ENCODE measurements at places on chromosomes 12 and 14.

DNA sequence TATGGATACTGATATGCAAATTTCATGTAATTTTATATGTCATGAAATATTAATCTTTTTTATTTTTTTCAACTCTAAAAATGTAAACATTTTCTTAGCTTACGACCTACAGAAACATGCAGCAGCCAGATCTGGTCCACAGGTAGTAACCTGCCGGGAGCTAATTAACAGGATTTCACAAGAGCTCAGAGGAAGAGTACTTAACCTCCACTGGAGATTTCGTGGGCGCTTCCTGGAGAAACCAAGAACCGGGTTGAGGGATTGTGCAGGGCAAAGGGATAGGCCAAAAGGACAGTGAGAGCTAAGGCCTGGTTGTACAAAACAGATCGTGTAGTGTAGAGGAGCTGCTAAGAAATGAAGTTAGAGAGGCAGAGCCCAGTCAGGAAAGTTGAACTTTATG is 315.7 kb downstream of the PAWR start:
- no peak for DNase-seq

DNA sequence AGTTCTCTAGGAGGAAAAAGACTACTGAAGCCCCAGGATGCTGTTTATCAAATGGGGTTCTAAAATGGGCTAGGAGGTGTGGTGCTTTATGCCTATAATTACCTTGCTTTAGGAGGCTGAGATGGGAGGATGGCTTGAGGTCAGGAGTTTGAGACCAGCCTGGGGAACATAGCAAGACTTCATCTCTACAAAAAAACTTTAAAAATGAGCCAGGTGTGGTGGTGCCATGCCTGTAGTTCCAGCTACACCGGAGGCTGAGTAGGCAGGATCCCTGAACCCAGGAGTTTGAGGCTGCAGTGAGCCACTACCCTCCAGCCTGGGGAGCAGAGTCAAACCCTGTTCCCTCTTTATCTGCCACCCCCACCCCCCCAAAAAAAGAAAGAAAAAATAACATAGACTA is 23.3 kb upstream of the SLC2A3 start:
- no peak for DNase-seq

DNA sequence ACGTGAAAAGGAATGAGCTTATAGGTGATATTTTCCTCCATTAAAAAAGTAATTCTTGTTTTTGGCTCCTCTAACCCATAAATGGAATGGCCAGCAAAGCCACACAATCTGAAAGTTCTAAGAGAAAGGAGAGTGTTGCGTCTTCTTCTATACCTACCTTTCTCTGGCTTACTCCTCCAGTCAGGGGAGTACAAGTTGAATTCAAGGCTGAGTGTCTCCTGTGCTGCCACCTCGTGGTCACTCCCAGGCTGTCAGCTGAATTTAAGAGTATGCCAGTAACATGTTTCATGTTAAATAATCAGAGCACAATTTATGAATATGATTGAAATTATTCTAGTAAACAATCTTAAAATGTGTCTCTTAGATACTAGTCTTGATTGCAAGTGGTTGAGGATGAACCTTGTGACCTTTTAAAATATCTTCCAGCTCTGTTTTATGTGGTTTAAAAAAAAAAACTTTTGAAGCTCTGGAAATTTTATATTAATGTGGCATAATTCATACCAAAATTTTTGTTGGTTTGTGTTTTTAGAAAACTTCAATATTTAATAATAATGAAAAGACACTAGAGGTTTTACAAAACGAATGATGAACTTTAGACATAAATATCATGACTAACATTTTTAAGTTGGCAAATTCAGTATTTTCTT is 31.7 kb downstream of the PTHLH start:
- DNase-seq: peak; percentile 42

GRCh38 chr12:39875721-39876120 is 230.2 kb downstream of the SLC2A13 start:
- DNase-seq: no peak

GRCh38 chr14:57485635-57486034 is 8.0 kb downstream of the CCDC198 start:
- DNase-seq: no peak

GRCh38 chr12:17595111-17595510 is 494.9 kb downstream of the RERGL start:
- DNase-seq: no peak

- no peak for DNase-seq
These were observed 75.9 kb downstream of the AKAP6 start for GRCh38 chr14:32404784-32405573.

DNA sequence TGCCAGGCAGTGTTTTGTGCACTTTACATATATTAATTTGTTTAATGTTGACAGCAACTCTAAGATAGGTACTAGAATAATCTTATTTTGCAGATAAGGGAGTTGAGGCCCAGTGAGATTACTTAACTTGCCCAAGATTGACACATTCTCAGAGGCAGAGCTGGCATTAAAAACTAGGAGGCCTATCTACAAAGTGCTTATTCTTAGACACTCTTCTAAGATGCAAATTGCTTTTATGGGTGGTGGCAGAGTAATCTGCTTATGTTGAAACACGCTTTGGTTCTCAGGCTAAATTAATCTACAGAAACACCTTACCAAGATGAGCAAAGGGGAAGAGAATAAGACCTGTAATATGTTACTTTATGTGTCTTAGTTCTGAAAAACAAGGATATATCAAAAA is 7.2 kb downstream of the MGP start:
- no peak for DNase-seq

DNA sequence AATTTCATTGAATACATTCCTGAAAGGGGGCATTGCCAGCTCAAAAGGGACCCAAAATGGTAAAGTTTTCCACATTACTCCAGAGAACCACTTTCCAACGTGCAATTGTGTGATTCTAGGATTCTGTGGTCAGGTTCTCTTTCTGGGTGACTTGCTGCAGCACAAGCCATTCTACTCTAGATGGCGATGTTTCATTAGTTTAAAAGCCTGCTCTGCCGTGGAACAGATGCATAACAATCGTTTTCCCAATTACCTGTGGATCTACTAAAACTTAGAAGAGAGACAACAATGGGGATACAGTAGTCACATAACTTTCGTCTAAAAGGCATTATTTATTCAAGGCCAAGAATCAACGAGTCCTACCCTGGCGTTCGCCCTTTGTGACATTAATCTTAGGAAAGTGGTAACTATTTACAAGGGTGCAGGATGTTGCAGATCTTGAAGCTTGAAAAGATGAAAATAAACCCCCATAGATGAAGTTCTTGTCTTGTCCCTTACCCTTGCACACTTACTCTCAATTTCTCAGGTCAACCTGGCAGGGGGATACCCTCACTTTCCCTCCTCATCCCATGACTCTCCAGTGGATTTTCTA is 400.9 kb downstream of the SNAPC1 start:
- no peak for DNase-seq

- DNase-seq: no peak
These were observed 490.7 kb downstream of the EGLN3 start for GRCh38 chr14:33460164-33460563.

GRCh38 chr14:72753879-72754400 is 140.0 kb downstream of the DPF3 start:
- DNase-seq: no peak

GRCh38 chr12:91126516-91126915 is 15.2 kb upstream of the LUM start:
- no peak for DNase-seq

DNA sequence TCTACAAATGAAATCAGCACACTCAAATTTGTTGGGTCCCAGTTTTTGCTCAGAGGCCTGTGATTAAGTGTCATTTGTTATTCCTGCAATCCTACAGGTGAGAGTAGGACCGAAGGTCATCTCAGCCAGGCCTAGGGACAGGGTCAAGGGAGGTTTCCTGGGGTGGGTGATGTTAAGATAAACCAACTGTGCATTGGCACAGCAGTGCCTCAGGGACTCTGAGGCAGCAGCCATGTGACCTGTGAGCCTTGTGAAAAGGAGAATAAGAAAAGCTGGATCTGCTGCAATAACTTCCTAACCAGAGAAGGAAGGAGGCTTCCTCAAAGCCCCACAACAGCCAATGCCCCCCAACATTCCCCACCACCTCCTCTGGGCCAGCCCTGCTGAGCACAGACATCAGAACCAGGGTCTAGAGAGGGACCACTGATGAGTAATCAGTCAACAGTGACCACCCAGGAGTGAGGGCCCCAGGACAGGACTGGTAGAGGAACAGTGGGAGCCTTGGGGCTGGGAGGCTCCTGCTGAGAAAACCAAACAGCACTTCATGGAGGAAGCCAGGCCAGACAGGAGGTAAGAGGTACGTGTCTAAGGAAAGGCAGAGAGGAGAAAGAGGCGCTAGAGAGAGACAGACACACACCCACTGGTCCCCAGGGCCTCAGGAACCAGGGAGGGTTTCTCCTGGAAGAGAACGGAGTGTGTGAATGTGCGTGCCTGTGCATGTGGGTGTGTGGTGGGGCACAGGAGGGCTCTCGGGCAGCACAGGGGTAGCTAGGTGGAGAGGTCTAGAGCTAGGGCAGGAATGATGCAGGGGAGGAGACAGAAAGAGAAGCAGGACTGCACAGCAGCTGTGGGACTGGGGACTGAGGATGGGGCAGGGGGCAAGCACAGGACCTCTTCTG is 82.4 kb downstream of the ITPK1 start:
- DNase-seq: no peak

DNA sequence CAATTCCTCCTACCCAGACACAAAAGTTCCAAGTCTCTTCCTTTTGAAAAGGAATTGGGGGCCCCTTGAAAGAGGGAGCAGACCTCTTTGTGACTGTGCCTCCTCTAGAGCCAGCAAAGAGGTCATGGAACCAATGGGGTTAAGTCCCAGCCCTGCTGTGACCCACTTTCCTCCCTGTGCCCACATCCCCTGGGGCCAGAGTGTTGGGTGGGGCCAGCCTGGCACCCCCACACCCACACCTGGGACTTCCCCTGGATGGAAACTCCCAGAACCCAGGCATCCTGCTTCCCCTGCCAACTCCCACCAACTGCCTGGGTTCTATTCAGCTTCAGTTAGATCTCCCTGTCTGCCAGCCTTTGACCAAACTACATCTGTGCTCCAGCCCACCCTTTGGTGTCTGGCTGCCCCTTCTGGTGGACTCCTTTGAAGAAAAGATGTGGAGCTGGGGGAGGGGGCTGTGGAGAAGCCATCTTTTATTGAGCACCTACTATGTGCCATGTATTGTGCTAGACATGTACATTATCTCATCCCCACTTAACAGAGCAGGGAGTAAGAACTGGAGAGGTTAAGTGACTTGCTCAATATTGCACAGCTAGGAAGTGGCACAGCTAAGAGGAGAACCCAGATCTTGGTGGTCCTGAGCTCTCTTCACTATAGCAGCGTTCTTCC is 4.6 kb upstream of the RARG start:
- DNase-seq: peak; percentile 57

DNA sequence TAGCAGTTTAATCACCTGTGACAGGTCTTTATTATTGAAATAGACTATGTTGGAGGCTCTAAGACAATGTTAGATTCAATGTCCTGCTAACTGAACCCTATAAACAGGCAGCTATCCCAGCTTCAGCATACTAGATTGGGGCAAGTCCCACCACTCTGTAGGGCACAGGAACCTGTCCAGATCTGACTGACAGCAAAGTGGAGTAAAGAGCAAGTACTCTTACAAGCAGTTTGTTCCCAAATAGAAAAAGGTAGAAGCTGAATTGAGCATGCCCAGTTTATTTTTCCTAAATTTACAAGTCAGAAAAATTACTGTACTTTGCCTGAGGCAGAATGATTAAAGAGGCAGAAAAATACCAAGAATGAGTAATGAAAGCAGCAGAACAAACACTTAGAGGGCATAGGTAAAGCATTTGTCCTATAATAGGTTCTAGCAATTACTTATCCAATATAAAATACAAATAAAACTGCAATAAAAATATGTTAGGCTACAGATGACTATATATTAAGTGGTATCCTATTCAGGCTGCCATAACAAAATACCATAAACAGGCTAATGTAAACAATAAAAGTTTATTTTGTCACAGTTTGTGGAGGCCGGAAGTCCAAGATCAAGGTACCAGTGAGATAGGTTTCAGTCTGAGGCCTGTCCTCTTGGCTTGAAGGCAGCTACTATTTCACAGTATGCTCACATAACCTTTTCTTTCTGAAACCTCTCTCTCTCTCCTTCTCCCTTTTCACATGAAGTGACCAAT is 868.2 kb downstream of the C12orf50 start:
- DNase-seq: no peak

DNA sequence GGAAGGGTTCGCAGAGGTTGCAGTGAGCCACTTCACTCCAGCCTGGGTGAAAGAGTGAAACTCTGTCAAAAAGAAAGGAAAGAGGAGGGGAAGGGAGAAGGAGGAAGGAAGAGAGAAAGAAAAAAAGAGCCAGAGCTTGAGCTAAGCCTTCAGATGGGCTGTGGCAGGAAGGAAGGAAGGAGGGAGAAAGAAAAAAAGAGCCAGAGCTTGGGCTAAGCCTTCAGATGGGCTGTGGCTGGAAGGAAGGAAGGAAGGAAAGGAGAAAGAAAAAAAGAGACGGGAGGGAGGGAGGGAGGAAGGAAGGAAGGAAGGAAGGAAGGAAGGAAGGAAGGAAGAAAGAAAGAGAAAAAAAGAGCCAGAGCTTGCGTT is 13.6 kb upstream of the ANKRD9 start:
- DNase-seq: no peak

GRCh38 chr14:99768381-99768780 is 24.8 kb upstream of the EML1 start:
- DNase-seq: no peak

GRCh38 chr12:89211456-89211855 is 140.8 kb downstream of the DUSP6 start:
- no peak for DNase-seq

DNA sequence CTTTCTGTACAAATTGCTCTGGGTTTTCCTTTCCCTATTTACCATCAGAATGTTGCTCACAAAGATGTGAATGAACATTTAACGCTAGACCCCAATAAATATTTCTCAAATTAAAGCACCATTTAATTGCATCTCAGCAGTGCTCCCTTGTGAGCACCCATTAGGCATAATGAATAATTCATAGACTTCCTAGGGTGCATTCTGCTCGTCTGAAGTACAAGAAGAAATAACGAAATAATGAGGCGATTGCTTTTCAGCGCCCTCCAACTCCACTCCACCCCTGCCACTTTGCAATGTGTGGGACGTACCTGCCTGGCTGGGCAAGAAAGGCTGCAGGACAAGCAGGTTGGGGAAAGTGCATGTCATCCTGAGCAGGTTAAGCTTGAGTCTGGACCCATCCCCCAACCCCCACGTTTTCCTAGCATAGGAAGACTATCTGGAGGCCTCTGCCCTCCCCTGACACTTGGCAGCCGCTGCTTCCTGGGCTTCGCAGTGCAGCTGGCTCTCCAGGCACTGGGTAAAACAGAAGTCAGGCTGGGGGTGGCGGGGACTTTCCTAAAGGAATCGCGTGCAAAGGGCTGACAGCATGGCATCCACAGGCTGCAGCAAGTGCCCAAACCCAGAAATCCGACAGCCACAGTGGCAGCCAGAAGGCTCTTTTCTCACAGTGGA is 253.7 kb downstream of the DUSP6 start:
- no peak for DNase-seq

Data from stimulated activated CD4-positive, alpha-beta T cell treated with anti-CD3 and anti-CD28 coated beads, TNF-alpha, amount 100 ng/mL, for 1 hour (primary cell).